HCT116 (cell line): ENCODE measurements at places on chromosomes 5 and 9.

GRCh38 chr5:145941448-145942130 lies 5.2 kb downstream of the SH3RF2 start:
- DNase-seq, result peak; percentile 39

DNA sequence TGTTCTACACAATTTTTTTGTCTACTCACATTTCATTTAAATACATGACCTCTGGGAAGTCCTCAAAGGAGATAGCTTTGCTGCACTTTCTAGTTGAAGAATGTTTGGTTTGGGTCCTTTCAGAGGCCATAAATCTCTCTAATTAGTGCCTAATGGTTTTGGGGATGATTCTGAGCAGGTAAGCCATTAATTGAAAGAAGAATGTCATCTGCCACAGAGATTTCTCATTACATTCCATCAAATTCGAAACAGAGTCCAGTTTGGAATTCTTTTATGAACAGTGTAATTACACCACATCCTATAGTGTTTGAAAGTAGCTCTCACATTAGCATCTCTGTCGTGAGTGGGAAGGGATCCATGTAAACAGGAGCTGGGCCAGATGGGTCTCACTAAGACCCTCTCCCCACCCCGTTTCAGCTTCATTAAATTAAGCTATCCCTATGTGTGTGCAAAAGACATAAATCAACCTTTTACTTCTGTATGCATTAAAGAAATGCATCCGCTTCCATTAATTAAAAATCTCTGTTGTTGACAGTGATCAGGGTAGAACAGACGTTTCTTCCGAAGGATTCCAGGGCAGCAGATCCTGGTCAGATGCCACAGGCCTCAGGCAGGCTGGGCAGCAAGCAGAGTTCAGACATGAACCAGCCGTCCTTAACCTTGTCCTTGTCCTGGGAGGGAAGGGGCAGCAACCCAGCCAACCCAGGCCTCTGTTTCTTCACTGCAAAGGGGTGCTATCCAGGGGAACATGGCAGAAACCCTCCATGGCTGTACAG lies 99.8 kb upstream of the MAP1B start:
- no peak for DNase-seq

GRCh38 chr5:59069438-59070079 lies 486.7 kb downstream of the RAB3C start:
- DNase-seq, result no peak

GRCh38 chr5:158933494-158934318 lies 166.0 kb downstream of the EBF1 start:
- no peak for DNase-seq

DNA sequence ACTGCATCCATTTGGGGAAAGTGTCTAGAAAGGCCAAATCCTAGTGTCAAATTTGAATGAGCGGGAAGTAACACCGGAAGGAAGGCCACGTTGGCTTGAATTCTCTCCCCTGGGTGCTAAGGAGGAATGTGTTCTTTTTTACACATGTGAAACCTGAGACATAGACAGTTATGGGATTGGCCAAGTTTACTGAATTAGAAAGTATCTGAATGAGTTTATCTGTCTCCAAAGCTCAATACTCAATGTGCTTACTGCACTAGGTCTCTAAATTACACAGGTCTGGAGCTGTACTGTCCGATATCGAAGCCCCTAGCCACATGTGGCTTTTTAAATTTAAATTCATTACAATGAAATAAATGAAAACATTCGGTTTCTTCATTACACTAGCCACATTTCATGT lies 6.0 kb downstream of the DMRT1 start:
- DNase-seq, result no peak

DNA sequence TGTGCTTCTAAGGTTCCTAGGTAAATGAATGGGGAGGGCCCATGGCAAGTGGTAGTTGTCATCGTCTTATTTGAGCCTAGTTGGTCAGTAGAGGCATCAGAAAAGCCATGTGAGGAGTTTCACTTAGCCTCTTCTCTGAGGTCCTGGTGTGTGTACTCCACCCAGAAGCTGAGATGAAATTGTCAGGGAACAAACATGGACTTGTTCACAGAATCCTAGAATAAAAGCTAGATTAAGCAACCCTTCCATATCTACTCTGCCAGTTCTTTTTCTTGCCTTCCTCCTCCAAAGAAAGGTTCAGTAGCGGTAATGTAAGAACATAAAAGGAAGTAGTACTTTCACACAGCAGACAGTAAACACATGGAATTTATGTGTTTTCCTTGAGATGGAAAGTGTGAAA lies 70.4 kb downstream of the ARHGAP26 start:
- no peak for DNase-seq

- DNase-seq, result no peak
Measured at GRCh38 chr9:128894764-128895163, 12.8 kb downstream of the LRRC8A start.

GRCh38 chr9:126343271-126343700 lies 16.7 kb downstream of the MVB12B start:
- DNase-seq, result no peak

DNA sequence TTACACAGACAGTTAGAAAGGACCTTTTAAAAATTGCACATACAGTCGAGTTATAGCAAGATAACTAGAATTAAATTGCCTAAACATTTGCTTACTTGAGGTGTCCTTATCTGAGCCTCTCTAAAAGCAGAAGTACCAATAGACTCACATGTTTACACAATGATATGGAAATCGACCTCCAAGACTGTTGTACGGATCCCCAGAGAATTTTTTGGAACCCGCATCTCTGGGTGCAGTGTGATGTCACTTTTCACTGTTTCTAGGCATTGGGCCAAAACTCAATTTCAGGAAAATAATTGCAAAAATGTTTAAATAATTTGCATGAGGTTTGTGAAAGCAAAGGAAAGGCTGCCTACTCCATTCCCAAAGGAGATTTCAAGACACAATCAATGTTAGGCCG lies 63.1 kb upstream of the ATG10 start:
- no peak for DNase-seq

GRCh38 chr5:167447466-167448375 lies 843.7 kb upstream of the WWC1 start:
- no peak for DNase-seq

- no peak for DNase-seq
Measured at GRCh38 chr5:141848744-141849414, 29.3 kb downstream of the PCDH1 start.

- no peak for DNase-seq
Measured at GRCh38 chr5:107917983-107918382, 247.2 kb upstream of the EFNA5 start.

DNA sequence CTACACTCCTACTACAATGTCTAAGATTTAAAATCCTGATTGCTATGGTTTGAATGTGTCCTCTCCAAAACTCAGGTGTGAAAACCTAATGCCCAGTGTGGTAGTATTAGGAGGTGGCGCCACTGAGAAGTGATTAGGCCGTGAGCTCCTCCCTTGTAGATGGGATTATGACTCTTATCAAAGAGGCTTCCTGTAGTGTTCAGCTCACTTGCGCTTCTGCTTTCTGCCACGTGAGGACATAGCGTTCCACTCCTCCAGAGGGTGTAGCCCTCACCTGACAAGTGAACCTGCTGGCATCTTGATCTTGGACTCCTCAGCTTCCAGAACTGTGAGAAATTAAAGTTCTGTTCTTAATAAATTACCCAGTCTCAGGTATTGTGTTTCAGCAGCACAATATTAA lies 33.0 kb upstream of the WHRN start:
- peak; percentile 88 for DNase-seq

DNA sequence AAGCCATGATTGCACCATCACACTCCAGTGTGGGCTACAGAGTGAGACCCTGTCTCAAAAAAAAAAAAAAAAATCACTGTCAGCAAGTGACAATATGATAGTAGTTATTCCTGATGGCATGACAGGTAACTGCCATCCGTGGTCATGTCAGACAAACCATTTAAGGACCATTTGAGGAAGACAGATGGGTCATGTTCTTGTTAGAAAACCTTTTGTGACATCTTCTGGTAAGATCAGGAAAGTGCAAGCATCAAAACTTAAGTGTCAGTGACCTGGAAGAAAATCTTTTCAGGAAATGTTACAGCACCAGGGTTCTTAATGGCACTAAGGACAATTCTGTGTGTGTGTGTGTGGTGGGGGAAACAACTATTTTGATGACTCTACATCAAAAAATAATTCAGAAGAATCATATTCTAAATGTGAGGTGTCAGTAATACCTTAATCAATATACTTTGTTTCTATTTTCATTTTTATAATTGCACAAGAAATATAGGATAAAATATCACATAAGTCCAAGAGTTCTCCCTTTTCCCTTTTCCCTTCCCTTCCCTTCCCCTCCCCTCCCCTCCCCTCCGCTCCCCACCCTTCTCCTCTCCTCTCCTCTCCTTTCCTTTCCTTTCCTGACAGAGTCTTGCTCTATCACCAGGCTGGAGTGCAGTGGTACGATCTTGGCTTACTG lies 17.8 kb downstream of the SLC38A9 start:
- peak; percentile 48 for DNase-seq

- no peak for DNase-seq
Measured at GRCh38 chr5:153893817-153894216, 144.9 kb downstream of the FAM114A2 start.

DNA sequence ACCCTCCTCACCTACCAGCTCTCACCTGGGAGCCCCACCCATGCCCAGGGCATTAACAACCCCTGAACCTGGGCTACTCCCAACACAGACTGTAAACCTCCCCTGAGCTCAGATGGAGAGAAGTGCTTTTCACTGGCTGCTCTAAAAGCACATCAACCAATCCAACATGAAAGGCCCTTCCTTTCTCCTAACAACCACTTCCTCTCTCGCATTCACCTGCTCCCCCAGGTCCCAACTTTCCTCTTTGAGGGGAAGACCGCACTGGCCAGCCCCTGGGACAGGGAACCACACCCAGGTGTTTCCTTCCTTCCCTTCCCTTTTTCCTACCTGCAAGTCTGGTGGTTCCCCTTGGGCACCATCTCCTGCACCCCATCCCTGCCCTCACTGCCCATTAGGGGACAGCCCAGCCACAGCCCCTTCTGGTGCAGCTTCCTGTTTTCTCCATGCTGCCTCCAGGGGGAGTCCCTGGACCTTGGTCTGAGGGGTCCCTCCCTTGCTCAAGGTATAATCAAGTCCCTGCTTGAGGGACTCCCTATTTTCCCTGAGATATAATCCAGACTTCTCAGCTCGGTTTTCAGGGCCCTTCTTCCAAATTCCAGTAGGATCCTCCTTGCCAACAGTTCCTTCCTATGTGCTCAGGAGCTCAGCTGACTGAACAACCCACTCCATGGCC lies 30.5 kb upstream of the DAB2IP start:
- DNase-seq, result no peak

- DNase-seq, result no peak
Measured at GRCh38 chr9:138077126-138077525, 199.5 kb downstream of the CACNA1B start.

DNA sequence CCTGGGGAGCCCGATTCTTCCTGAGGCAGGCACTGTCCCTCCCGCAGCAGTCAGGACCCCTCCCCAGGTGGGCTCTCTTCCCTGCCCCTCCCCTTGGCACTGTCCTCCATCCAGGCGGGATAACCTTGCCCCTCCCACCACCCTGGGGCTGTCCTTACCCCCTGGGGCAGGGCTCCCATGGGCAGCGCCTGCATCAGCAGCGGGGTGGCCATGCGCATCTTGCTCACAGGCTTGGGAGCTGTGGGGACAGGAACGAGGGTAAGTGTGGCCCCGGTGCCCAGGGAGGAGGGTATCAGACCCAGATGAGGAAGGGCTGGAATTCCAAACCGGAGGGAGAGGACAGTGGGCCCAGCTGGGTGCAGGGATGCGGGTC lies 6.0 kb downstream of the CD74 start:
- no peak for DNase-seq

GRCh38 chr5:572398-573019 lies 39.6 kb upstream of the CEP72 start:
- no peak for DNase-seq

DNA sequence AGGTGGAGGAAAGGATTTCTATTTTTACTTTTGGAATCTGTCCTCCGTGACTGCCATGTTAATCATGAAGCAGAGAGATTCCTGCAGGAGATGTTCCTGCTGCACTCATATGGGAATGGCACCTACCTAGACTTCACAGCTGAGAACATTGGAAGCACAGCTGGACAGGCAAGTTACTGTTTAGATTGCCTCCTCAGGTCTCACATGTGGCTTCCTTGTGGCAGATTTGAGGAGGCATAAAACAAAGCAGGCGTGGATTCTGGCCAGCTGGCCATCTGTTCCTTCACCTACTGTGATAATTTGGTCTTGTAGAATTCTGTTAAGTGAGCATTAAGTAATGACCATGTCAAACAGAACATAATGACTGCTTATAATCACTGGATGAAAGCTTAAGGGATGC lies 193.4 kb downstream of the EDIL3 start:
- no peak for DNase-seq

- DNase-seq, result no peak
Measured at GRCh38 chr9:88978034-88978433, 13.2 kb upstream of the S1PR3 start.

- peak; percentile 7 for DNase-seq
Measured at GRCh38 chr5:151617841-151618710, 26.9 kb upstream of the FAT2 start.

DNA sequence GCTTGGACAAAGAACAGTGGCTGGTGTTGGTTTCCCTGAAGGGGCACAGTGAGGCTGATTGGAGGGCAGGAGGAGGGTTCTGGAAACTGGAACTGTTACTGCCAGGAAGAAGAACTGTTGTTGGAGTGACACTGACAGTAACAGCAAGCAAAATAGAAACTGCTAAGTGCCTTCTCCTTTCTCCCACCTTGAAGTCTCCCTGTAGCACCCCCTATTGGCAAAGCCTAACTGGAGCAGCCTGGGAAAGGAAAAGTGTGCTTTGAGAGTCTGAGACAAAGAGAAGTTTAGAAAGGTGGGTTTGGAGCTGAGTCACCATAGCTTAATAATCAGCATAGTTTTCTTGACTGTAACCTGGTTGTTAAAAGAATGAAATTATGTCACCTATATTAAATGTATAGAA lies 2.5 kb upstream of the TMEM174 start:
- DNase-seq, result peak; percentile 8

DNA sequence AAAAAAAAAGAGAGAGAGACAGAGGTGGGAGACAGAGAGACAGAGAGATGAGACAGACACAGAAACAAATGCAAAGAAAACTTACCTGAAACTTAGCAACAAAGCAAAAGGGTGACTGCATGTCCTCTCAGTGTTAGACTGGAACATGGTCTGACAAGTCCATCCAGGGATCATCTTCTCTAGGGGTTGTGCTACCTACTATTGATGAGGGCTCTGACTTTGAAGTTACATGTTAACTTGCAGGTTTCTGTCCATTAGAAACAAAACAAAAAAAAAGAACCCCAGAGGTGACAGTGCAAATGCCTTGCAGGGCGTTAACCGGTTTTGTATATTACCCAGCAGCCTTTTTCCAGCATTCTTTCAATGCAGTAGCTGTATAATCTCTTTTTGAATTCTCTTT lies 13.6 kb upstream of the SPARC start:
- DNase-seq, result no peak

- no peak for DNase-seq
Measured at GRCh38 chr9:111904026-111904425, 7.4 kb downstream of the UGCG start.

- no peak for DNase-seq
Measured at GRCh38 chr9:120441426-120442307, 138.3 kb downstream of the CDK5RAP2 start.

DNA sequence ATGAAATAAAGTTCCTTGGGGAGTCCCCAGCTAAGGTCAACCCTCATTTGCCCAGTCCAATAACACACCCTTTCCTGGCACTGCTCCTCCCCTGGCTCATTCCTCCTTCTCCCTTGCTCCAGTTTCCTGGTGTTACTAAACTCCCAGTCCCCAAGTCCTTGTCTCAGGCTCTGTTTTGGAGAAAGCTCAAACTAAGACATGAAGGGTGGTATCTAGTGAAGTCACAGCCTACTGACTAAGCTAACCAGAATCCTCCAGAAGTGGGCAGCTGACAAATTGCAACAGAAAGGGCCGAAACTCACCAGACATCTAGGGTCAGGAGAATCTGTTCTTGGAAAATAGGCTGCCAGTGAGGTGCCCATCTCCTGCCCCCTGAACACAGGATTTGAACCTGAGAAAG lies 118.7 kb upstream of the NEK6 start:
- no peak for DNase-seq
